Stimulated activated memory B cell treated with anti-CD40 and anti-IgM and Interleukin-4, amounts not matched to agents 10 μg/mL and 1 μg/mL and 100 μg/mL, for 72 hours (primary cell): ENCODE measurements at places on chromosomes 1 and 21.

GRCh38 chr1:153348511-153349362 lies at the start of gene PGLYRP4:
Gene PGLYRP4, minus strand, starts transcription at chr1:153348841. Its CDS starts 909 bp downstream, at chr1:153347932.
- no peak for ATAC-seq

DNA sequence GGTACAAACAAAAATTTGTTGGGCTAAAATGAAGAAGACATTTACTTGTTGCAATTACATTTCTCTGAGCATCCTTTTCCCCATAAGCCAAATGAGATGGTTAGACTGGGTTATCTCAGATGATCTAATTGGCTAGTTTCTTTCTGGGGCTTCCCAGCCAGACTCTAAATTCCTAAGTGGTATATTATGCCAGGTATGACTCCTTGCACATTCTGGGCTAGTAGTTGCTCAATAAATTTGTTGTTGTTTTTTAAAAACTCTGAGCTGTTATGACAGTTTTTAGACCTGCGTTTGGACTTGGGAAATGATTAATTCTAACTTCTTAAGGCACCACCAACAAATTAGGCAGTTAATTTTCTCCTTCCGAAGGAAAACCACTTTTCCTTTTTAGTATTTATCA lies 66.1 kb downstream of the UCK2 start:
- no peak for ATAC-seq

- ATAC-seq = no peak
These were observed 30.0 kb upstream of the ETS2 start for GRCh38 chr21:38775733-38776132.

DNA sequence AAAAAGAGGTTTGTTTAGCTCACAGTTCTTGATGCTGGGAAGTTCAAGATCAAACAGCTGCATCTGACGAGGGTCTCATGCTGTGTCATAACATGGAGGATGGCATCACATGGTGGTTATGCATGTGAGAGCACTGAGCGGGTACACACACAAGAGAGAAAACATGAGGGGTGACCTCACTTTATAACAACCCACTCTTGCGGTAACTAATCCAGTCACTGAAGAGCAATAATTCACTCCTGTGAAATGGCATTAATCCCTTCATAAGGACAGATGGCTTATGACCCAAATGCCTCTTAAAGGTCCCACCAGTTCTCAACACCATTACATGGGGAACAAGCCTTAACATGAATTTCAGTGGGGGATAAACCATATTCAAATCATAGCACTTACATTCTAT lies 23.2 kb upstream of the CHIT1 start:
- no peak for ATAC-seq

DNA sequence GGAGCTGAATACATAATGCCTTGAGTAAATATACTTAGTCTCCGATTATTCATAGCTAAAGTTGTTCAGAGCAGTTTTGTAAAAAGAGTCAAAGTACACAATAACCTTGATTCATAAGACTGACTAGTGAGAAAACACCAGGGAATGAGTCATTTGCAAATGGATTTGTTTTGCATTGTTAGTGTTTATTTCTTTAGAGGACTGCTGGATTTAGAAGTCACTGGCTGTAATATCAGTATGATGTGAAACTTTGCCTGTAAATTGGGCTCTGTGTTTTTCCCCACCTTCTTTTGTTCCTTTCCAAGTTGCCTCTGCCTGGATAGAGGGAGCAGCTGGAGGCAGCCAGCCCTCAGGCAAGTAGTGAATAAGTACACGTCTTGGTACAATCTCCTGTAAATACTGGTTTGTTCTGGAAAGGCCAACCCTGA lies 474.7 kb downstream of the NUF2 start:
- no peak for ATAC-seq
